ENCODE measurements at places on chromosomes 7 and 10.

DNA sequence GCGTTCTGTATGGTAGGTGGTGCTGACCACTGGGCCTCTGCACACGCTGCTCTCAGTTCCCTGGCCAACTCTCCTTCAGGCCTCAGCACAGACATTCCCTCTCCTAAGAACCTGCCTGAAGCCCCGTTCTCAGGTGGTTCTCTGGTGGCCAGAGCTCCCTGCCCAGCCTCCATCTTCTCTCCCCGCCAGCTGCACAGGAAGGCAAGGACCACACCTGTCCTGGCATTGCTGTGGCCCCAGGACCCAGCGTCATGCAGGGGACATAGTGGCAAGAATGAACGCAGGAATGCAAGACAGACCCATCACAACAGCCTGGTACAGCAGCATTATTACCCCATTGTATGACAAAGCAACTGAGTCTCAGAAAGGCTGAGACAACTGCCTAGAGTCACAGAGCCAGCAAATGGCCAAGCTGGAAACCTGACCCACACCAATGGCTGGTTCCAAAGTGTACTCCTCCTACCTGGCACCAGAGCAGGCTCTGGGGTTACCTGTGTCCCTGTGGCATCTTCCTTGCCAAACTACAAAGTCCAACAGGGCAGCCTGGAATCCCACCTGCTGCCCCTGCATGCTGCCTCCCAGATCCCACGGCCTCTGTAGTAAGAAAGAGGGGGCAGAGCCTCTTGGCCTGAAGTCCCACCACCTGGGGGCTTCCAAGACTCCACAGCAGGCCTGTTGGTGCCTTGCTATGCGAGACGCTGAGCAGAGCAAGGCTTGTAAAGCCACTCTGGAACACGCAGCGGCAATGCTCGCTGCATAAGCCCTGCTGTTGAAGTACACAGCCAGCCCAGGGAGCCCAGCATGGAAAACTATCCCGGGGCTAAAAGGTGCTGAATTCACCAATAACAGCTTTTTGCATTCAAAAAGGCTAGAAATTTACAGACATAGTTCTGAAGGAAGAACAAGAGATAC lies 73.3 kb downstream of the CHST15 start:
- DNase-seq: no peak

DNA sequence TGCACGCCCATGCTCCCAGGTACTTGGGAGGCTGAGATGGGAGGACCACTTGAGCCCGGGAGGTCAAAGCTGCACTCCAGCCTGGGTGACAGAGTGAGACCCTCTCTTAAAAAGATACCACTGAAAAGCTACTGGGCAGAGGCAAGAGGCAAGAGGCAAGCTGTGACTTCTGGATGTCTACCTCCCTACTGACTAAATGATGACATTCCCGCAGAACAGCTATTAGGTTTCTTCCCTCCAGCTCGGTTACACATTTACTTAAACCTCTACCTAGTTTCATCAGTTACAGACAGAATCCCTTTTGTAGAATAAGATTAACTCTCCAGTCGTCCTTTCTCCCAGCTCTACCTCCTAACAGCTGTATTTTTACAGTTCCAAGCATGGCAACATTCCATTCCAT lies 21.2 kb downstream of the RHEB start:
- DNase-seq: peak; percentile 62

- DNase-seq: peak; percentile 31
Observed at GRCh38 chr10:94500063-94500462, 45.5 kb upstream of the HELLS start.

DNA sequence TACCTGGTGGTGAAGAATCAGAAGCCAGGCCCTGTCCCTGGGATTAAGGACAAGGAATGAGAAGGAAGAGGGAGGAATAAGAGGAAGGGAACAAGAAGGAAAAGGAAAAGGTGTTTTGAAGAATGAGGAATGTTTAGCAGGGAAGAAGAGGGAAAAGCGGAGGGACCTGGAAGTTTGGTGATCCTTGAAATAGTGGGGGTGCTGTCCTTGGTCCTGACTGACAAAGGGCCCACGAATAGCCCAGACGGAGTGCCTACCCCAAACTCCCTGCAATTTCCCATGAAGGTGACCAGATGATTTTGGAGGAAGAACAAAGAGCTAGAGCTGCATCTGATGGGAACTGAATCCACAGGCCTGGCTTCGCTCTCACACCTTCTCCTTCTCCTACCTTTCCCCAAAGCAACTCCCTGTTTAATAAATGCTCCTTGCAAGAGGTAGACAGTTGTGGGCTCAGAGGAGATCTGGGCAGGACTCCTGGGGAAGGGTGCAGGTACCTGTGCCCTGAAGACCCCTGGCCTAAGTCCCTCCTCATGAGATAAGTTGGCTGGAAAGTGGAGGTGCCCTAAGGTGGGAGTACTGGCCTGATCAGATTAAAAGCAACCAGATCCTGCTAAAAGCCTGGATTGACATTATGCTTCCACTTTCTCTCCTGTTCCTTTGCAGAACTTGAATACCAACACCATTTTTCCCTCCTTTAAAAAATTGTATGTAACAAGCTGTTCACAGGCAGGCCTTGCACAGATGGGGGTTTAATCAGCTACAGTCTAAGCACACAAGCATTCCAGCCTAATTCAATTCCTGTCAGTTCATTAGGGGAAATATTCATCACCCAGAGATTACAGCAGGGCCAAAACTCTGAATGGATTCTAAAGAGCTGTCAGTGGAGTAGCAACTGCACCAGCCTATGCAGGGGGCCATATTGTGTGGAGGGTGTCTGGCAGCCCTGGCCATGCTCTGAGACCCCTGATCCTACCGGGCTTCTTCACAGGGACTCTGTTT lies 19.4 kb downstream of the KAZALD1 start:
- peak; percentile 34 for DNase-seq

- no peak for DNase-seq
Observed at GRCh38 chr7:140667476-140667875, 5.3 kb upstream of the ADCK2 start.

DNA sequence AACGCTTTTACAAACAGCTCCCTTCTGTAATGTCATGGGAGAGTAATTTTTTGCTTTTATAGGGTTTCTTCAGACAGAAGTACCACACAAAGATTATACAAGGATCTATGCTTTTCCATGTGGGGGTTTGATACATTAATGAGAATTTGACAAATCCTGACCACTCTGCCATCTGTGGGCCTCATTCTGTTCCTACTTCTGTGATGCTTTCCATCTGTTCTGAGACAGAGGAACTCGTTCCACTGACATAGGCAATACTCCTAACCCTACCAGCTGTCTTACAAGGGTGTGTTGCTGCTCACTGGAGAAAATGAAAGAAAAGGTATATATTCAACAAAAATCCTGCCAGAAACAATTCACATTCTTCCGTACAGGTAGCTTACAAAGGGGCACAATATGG lies 59.4 kb upstream of the NAMPT start:
- no peak for DNase-seq

GRCh38 chr7:101258243-101258731 lies 13.4 kb upstream of the FIS1 start:
- DNase-seq: no peak

- DNase-seq: no peak
Observed at GRCh38 chr10:122221958-122222357, 49.1 kb upstream of the BTBD16 start.

GRCh38 chr10:7107285-7107684 lies 303.5 kb downstream of the SFMBT2 start:
- DNase-seq: no peak

GRCh38 chr7:90988516-90988915 lies 275.7 kb upstream of the FZD1 start:
- no peak for DNase-seq

GRCh38 chr7:50682573-50682972 lies 100.1 kb downstream of the GRB10 start:
- no peak for DNase-seq

- DNase-seq: no peak
Observed at GRCh38 chr7:43877968-43878864, 8.9 kb upstream of the MRPS24 start.

GRCh38 chr10:112721080-112721698 lies 228.9 kb upstream of the TCF7L2 start:
- peak; percentile 65 for DNase-seq

DNA sequence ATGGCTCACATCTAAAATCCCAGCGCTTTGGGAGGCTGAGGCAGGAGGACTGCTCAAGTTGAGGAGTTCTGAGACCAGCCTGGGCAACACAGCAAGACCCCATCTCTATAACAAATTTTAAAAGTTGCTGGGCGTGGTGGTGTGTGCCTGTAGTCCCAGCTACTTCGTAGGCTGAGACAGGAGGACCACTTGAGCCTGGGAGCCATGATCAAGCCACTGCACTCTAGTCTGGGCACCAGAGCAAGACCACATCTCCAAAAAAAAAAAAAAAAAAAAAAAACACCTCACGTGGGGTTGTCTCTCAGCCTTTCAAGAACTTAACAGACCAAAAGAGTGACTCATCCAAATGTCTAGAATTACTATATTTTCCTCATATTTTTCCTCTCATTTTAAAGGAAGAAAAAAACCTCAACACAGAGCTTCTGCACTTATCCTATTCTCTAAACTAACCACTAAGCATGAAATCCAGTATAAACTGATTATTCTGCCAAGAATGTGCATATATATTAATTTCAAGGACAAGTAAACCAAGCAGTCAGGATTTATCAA lies 46.3 kb downstream of the CUL2 start:
- DNase-seq: no peak

GRCh38 chr10:35132727-35133126 lies 6.1 kb downstream of the CREM start:
- no peak for DNase-seq

DNA sequence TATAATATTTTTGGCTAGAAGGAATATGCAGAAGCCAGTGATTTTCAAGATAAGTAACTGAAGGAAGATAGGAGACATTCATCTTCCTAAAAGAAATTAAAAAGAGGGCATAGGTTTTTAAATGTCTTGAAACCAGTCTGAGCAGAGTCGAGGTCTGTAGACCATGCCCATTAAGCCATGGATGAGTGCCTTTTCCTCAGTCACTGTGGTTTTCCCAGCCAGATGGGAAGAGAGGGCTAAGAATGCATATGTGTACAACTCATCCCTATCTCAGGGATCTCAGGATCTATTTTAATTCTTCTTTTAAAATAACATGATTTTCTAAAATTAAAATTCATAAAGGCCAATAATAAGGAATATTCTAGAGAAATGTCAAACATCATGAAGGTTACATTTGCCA lies 112.8 kb downstream of the PPP1R3A start:
- DNase-seq: peak; percentile 28

DNA sequence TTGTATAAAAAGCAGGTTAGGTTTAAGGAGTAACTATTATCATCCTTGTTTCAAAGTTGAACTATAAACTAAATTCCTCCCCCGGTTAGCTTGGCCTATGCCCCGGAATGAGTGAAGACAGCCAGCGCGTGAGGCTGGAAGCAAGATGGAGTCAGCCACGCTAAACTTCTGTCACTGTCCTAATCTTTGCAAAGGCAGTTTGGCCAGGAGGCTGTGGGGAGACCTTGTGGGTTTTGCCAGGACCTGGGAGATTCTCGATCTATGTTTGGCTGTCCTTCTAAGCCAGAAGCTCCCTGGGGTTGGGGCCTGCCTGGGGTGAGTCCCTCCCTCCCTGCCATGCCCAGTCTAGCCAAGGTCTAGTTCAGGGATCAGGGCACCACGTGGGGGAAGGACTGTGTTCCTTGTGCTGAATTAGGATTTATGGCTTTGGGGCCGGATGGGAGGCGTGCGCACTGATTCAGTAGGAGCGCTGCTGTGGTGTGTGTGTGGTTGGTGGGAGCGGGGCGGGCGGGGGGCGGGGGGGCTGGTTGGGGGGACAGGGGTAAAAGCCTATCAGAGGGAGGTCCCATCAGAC lies 871 bp upstream of the GTF2IRD1 start:
- peak; percentile 80 for DNase-seq

GRCh38 chr10:86289577-86289868 lies 77.1 kb downstream of the GRID1 start:
- no peak for DNase-seq

- no peak for DNase-seq
Observed at GRCh38 chr10:93075369-93076221, 1.9 kb downstream of the CYP26A1 start.

Measured in ACHN (cell line).